ENCODE measurements at places on chromosomes 2 and 18.
A peak's percentile ranks its signal among the peaks of the same experiment; 100 is the strongest.

DNA sequence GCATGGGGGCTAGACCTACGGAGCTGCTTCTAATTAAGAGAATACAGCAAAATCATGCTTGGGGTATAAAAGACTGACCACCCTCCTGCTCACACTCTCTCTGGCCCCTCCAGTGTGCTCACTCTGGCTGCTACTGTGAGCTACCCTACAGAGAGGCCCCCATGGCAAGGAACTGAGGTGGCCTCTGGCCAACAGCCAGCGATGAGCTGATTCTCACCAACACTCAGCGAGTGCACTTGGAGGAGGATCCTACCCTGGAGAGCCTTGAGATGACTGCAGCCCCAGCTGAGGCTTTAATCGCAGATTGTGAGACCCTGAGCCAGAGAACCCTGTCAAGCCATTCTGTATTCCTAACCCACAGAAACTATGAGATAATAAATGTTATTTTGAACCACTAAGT, 88.2 kb downstream of the GFPT1 start:
- no peak for DNase-seq

DNA sequence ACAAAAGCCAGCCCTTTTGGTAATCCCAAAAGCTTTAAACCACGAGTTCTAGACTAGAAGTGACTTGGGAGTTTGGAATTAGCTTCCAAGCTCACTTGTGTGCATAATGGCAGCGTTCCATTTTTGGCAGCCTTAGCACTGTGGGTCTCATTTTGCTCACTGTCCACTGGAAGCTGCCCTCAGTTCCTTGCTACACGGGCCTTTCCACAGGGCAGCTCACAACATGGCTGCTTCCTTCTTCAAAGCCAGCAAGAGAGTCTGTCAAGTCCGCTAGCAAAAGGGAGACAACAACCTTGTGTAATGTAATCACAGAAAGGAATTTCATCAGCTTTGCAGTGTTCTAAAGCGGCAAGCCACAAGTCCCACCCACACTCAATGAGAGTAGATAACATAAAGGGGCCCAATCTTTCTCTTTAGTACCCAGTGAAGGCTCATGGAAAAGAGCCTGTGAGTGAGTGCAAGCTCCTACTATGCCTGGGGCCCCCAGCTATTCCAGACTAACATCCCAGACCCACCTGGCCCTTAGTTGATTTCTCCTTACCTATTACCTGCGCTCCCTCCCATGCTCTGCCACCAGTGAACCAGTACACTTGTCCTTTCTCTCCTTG, 239.7 kb upstream of the FBXO11 start:
- no peak for DNase-seq

- DNase-seq, result no peak
These were observed 128.9 kb upstream of the ASB18 start for GRCh38 chr2:236393101-236393500.

DNA sequence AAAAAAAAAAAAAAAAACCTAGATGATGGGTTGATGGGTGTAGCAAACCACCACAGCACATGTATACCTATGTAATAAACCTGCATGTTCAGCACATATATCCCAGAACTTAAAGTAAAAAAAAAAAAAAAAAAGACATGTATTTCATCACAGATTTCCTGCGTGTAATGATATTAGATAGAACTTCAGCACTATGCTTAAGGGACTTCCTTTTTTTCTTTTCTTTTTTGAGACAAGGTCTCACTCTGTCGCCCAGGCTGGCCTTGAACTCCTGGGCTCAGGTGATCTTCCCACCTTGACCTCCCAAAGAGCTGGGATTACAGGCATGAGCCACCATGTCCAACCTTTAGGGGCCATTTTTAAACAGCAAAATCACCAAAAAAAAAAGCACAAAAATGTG, 42.0 kb downstream of the NEURL3 start:
- DNase-seq, result no peak

DNA sequence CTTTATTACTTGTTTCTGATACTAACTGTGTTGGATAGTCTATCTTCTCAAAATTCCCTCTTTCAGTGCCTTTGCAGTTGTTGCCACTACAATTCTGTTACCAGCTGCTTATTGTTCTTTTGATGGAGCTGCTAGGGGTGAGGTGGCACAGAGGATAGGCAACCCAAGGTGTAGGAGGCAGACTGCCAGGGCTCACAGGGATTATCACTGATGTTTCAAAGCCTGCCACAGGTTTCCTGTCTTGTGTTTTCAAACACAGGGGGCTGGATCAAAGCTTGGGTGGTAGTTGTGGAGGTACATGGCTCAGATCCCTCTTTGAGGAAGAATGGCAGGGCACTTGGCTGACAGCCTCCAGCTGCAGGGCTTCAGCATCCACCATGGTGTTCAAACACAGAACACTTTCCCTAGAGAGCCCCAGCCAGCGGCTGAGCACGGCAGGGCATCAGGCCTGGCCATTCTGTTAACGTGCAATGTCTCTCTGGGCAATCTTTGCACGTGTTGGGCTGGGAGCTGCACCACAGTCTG, 87.1 kb downstream of the POLE4 start:
- DNase-seq, result no peak

GRCh38 chr2:111202266-111203040, 81.7 kb downstream of the BCL2L11 start:
- no peak for DNase-seq

- peak; percentile 67 for DNase-seq
These were observed 411.0 kb upstream of the GYPC start for GRCh38 chr2:126244937-126245336.

DNA sequence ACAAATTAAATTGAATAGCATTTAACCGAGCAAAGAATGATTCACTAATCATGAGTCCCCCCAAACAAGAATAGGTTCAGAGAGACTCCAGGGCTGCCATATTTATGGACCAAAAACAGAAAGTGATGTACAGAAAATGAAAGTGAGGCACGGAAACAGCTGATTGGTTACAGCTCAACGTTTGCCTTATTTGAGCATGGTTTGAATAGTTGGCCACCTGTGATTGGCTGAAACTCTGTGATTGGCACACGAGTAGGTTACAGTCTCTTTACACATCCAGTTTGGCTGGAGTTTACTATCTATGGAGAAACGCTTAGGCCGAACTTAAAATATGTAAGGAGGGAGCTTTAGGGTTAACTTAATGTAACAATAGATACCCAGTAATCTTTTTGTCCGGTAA, 27.0 kb upstream of the DPYSL5 start:
- no peak for DNase-seq

Measured in Peyer's patch (tissue), 4 donors.